ENCODE measurements at places on chromosomes 3 and 15.

- no peak for DNase-seq
Measured at GRCh38 chr3:116977441-116977840, 267.9 kb downstream of the TUSC7 start.

DNA sequence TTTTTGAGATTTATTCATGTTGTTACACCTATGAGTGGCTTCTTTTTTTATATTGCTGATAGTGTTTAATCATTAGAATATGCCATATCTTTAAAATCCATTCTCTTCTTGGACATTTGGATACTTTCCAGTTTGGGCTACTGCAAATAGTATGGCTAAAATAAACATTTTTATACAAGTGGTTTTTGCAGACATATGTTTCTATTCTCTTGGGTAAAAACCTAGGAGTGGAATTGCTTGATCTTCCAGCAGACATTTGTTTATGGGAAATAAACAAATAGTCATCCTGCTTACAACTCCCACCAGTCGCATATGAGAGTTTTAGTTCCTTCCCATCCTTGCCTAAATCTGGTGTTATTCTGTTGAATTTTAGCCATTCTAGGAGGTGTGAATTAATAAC lies 193.1 kb downstream of the ALCAM start:
- DNase-seq = no peak

- DNase-seq = no peak
Measured at GRCh38 chr15:33994005-33994615, 25.8 kb downstream of the CHRM5 start.

DNA sequence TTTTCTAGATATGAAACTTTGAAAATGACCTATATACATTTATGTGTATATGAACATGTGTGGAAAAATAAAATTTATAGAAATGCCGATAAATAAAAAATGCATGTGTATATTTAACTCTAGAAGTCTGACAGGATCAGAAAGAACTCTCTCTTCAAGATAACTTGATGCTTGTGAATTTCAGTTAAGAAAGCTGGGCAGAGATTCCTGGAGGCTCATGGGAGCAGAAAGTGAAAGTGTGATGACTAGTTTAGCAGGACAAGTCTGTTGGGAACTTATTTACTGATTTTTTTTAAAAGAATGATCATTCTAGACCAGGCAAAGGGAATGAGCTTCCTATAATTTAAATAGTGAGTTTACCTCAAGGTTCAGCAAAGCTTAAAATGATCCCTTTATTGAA lies 81.5 kb upstream of the KCNAB1 start:
- DNase-seq = no peak

DNA sequence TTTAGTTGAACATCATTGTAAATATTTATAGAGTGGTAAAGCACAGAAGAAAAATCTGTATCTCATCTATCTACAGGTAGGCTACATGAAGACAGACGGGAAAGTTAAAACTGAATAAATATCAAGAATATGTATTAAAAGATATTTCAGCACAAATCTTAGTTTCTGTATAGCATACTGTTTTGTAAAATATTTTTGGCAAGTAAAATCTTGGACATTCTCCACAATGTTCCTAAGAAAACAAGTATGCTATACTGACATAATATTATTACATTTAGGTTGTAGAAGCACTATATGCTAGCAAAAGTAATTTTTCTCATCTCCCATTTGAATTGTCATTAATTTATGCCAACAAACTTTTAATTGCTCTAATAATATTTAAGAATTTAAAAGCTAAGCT lies 326.4 kb upstream of the ARL6 start:
- DNase-seq = no peak

DNA sequence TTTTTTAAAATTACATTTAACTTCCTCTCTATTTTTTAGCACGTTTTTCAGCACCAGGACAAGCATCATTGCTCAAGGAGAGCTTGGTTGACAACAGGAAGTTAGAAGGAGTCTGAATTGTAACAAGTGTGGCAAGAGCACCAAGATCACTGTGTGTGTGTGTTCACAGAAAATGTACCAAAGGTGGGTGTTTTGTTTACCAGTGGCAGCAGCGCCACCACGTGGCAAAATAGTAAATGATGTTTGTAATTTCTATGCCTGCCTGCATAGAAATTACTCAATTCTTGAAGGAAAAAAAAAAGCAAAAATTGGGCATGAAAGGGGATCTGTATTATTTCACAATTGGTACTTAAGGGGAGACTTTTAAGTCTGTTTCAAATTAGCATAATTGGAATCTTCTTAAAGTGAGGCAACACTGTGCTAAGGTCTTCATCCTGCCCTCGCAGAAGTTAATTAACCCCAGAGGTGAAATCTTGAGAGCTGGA lies 7.4 kb upstream of the U2SURP start:
- DNase-seq = peak; percentile 73
